Stimulated activated CD4-positive, alpha-beta T cell treated with anti-CD3 and anti-CD28 coated beads, Interleukin-1b, Interleukin-23, amount 100 ng/mL, for 1 hour (primary cell): ENCODE measurements at places on chromosomes 7 and 10.

- no peak for DNase-seq
Observed at GRCh38 chr7:106021151-106022067, 58.3 kb downstream of the CDHR3 start.

- no peak for DNase-seq
Observed at GRCh38 chr10:72588266-72588665, 37.6 kb downstream of the MICU1 start.

DNA sequence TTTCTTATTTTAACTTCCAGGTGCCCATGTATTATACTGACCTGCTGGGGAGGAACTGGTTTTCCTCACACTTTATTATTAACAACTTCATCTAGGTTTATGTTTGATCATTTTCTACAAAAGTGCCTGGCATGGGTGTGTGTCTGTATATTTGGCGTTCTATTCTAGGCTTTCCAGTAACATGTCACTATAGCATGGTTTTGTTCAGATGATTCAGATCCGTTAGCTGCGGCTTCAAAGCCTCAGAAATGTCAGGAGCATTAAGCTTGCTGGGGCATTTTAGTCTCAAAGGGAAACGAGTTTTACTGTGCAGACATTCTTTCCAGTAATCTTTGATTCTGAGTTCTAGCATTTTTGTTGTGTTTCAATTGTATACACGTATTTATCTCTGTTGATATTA lies 2.3 kb downstream of the INPP5A start:
- no peak for DNase-seq

- no peak for DNase-seq
Observed at GRCh38 chr7:39133088-39133487, 155.4 kb downstream of the POU6F2 start.

DNA sequence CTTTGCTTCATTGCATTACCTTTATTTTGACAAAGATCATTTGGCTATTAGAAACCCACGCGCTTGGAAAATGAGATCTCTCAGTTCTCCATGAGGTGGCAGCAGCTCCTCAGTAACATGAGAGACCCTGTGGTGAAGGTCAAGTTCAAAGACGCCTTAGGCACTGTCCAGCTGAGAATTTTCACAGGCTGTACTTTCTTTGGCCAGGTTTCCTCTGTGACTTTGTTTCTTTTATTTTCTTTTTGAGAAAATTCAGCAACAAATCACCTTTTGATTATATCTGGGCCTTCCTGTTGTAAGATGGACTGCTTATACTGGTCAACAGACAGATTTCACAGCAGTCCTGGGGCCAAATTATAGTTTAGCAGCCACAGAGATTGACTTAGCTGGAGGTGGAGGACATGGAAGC lies 54.5 kb downstream of the RAB18 start:
- no peak for DNase-seq

DNA sequence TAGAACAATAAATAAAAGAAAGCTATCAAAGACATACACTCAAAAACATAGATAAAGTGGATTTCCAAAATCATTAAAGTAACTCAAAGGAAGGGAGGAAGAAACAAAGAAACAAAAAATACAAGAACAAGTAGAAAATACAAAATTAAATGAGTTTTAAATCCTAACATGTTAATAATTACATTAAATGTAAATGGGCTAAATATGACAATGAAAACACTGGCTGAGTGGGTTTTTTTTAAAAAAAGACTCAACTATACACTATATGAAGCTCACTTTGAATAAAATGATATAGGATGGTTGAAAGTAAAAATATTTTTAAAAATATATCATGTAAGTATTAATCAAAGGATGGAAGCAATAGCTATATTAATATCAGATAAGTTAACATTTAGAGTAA lies 371.4 kb downstream of the PTPRN2 start:
- no peak for DNase-seq

GRCh38 chr10:12042409-12042796 lies 206 bp downstream of the UPF2 start:
- DNase-seq: peak; percentile 3

- no peak for DNase-seq
Observed at GRCh38 chr7:27442455-27442854, 199.9 kb downstream of the EVX1 start.

- no peak for DNase-seq
Observed at GRCh38 chr7:149022756-149023360, 5.4 kb downstream of the PDIA4 start.

DNA sequence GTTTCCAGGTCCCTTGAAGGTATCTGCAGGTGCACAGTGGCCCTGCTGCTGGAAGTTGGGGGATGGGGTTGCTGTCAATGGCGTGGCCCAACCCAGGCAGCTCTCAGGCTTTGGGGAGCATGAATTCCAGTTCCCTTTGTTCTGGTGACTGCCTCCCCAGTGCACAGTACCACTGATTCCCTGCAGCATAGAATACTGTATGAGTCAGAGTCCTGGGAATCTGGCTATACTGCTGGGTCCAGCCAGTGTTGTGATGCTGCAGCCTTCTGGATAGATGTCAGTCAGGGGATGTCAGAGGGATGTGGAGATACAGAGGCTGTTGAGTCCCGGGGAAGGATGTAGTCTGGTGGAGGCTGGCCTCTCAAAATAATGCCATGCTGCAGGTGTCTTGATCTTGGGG lies 99.3 kb downstream of the LANCL2 start:
- no peak for DNase-seq

DNA sequence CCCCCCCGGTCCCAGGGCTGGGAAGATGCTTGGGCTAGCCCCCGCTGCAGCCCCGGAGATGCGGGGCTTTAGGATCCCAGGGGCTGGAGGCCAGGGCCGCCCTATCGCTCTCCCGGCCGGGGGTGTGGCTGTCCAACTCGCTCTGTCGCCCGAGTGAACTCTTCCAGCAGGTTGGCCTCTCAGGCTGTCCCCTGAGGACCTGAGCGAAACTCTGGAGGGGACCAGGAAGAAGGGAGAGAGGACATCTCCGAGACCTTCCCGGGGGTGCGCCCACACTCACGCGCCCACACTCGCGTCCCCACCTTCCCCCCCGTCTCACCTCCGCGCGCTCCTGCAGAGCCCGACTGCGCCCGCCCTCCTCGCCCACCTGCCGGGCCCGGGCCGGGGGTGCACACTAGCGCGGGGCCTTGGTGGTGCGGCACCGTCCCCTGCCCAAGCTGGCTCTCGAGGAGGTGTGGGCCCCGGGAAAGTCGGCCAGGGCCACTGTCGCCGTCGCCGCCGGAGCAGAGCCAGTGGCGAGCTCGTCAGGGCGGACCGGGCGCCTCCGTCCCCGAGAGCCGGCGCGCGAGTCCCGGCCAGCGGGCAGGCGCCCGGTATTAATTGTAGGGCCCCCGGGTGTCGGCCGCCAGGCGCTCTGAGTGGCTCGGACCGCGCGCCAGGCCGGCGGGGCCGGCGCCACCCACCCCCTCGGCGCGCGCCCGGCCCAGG lies 101.7 kb upstream of the SVIL start:
- no peak for DNase-seq

DNA sequence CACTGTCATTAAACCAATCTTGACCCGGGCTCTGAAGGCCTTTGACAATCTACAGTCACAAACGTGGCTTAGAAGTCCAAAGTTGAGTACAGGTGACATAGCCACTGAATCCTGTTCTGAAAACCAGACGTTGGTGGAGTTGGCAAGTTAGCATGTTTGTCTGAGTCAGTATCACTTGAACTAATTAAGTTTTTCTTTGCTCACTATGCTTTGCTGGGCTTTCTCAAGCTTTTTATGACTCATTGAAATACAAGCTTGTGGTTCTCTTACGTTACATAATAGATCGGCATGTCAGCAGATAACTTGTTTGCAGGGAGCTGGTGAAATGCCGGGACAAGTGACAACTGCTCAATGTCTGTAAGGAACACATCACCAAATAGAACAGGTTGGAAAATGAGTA lies 53.8 kb downstream of the ARL5B start:
- no peak for DNase-seq

DNA sequence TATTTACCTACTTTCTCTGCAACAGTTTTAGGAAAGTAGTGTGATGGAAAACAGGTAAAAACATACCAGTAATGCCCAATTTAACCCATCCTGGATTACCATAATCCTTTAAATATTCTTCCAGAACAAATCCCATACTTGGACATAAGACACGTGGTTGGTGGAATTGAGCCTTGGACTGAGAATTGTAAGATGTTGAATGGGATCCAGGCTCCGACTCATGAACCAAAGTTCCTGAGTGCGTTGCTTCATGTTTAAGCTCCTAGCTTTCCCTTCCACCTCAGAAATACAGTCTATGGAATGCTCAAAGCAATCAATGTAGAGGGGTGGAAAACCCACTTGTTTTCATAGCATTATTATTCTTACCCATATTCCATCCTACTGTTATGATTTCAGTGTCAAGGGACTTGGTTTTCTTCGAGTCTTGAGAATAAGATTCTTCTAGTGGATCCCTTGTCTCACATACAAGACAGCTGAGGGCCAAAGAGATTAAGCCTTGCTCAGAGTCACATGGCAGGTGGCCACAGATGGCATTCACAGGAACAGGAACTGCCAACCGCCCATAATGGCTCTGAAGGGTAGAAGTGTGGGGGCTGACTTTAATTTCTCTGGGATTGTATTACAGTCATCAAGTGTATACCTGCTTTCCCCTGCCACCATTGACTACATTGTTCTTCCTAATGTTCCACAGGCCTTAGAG lies 171.2 kb downstream of the GFRA1 start:
- DNase-seq: no peak

- no peak for DNase-seq
Observed at GRCh38 chr10:3140280-3140679, 32.3 kb downstream of the PITRM1 start.
